ENCODE measurements at places on chromosomes 2 and 18.

DNA sequence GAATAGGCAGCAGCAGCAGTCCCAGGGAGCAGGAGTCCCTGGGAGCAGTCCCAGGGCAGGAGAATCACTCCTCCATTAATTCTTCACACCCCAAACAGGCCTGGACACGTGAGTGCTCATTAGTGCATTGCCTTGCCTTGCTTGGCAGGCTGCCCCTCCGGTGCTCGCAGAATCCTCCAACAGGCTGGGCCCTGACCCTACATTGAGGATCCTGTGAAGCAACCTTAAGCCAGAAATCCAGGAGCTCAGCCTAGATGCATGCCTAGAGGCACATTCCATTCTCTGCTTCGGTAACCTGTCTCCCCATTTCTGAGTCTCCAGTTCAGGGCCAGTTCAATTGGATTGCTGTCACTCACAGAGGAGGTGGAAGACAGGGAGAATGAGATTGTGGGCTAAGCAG is 97.4 kb upstream of the LRATD1 start:
- DNase-seq: no peak

DNA sequence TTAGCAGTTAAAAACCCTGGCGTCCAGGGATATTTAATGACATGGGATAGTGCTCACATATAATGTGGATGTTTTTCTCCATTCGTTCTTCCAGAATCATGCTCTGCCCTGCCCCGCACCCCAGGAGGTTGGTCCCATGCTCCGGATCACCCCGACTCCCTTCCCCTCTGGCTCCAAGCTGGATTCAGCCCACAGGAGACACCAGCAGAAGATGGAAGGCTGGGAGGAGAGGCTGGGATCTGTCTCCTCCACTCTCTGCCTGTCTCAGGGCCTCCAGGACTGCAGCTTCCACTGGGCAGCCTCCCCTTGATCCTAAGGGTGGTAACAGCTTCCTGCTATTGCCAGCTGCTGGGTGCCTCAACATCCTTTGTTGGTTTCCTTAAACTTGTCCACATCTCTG is 24.5 kb downstream of the TMEM177 start:
- DNase-seq: no peak

DNA sequence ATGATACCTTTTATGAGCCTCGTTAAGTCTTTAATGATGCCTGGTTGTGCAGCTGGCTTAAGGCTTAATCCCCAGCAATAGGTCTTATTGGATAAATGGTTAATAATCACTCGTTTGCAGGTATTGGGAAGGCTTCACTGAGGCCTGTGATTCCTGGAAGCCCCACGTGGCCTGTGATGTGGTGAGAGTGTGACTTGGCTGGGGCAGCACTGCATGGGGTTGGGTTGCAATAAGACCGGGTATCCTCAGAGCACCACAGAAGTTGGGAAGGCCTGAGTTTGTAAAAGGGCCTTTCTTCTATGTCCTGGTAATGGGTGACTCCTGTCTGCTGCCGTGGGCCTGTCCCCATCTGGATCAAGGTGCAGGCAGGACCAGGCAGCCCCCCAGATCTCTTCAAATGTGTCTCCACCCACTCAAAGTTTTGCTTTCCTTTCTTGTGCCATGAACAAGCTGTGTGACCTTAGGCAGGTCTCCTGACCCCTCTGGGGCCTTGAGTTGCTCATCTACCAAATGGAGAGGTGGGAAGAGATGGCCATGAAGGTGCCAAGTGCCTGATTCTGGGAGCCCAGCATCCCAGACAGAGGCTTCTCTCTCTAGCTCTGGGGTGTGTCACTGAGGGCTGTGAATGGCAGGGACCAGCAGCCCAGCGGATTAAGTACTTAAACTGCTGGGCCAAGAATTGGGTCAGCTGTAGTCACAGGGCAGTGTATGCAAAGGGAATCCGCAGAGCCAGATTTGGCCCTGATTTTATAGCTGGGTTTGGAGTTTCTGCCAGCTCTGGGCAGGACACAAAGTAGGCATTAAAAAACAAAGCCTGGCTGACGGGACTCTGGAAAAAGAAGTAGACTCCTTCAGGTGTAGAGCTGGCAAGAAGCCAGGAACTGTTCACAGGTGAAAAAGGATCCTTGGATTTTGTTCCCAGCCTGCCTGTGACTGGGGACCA is 24.4 kb downstream of the LBH start:
- DNase-seq: peak; percentile 98

GRCh38 chr2:164014068-164014731 is 278.4 kb upstream of the FIGN start:
- no peak for DNase-seq

DNA sequence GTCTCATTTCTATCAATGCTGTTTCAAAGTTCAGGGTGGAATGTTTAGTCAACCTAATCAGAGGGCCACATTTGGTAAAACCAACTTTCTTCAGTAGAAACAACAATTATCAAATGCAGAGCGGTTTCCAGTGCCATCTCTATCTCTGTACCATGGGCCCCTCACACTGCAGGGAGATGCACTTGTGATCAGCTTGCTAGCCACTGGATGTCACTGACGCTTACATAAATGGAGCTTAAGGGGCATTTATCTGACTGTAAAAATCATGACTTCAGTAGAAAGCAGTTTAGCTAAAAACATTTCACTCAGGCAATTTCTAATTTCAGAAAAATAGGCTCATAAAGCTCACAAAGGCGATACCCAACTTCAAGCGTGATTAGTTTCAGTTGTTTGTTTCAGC is 678.0 kb downstream of the ZEB2 start:
- peak; percentile 30 for DNase-seq

DNA sequence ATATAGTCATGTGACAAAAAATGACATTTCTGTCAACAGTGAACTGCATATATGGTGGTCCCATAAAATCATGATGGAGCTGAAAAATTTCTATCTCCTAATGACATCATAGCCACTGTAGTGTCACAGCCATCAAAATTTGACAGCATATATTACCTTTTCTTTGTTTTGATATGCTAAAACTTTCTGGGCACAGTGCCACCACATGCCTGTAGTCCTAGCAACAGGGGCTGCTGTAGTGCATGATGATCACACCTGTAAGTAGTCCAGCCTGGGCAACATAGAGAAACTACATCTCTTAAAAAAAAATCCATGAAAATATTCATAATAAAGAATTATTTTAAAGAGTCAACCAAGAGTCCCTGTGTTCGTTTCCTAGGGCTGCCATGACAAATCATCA is 155.5 kb upstream of the SERTAD2 start:
- no peak for DNase-seq

- DNase-seq: no peak
Measured at GRCh38 chr18:51813740-51814139, 526.3 kb upstream of the DCC start.

Data from NCI-H82 (cell line).